ENCODE measurements at places on chromosomes 7 and 10.

DNA sequence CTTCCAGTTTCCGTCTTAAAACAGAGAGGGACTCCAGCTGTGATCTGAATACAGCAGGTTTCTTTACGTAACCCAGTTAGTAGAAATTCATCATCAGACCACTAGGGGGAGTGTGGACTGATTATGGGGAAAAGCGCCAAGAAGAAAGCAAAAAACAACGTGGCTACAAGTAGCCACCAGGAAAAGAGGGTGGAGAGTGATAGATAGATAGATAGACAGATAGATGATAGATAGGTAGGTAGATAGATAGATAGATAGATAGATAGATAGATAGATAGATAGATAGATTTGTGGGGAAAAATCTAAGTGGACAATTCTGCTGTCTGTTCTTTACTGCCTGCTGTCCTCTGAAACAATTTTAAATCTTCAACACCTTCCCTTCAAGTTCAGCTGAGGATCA is 12.7 kb upstream of the AKR1B10 start:
- H3K4me3 ChIP-seq: no peak overlapping the region
- H3K36me3 ChIP-seq: no peaks in the 10 kb centered on the region
- peak; percentile 78 for DNase-seq
- H3K4me1 ChIP-seq: peaks cover 69% of the 10 kb centered on the region
- no peaks in the 10 kb centered on the region for H3K27me3 ChIP-seq

- no peak overlapping the region for H3K4me3 ChIP-seq
- peaks cover 12% of the 10 kb centered on the region for H3K4me1 ChIP-seq
- peak overlapping the region; percentile 44 for H3K27ac ChIP-seq
- no peak for DNase-seq
These were observed 49.5 kb upstream of the ARHGAP12 start for GRCh38 chr10:31978156-31978483.

DNA sequence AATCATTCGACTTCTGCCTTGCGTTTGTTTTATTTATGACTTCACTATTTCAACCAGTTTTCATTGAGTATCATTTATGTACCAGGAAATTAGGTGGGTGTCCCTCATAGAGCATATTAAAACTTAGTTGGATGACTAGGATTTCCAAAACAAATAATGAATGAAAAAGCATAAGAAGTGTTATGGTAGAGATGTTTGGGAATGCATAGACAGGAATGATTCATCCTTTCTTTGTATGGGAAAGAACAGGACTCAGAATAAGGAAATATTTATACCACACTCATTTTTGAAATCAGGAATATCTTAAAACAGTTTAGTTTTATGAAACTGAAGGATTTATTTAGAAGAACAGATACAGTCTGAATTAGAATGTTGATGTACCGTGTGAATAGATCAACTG is 315.7 kb downstream of the EXOC4 start:
- no peak overlapping the region for H3K4me3 ChIP-seq
- H3K27ac ChIP-seq: no peak overlapping the region
- H3K27me3 ChIP-seq: no peaks in the 10 kb centered on the region
- H3K36me3 ChIP-seq: no peaks in the 10 kb centered on the region

GRCh38 chr7:82156168-82156567 is 287.4 kb downstream of the CACNA2D1 start:
- no peaks in the 10 kb centered on the region for H3K27me3 ChIP-seq
- no peak overlapping the region for H3K27ac ChIP-seq
- H3K36me3 ChIP-seq: no peaks in the 10 kb centered on the region
- no peak for DNase-seq
- H3K4me1 ChIP-seq: no peaks in the 10 kb centered on the region

DNA sequence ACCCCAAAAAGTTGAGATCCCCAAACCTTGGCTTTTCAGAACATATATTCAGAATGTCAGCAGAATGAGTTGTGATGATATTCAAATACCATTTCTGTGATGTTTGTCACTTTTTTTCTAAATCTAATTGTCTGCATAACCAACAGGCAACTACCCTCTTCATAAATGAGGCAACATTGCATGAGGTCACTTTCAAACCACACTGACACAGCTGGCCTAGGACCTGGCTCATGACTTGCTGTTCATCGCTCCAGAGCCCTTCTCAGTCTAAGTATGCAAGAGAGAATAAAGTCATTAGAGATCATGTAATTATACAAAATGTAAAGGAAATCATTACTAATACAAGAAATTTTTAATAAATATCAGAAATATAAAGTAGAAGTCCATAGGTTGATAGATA is 681.9 kb downstream of the GRM8 start:
- H3K36me3 ChIP-seq: no peaks in the 10 kb centered on the region
- H3K4me3 ChIP-seq: no peak overlapping the region
- no peaks in the 10 kb centered on the region for H3K27me3 ChIP-seq
- no peak for DNase-seq
- 0 out of 2 replicates have a peak, but pooled peaks cover 7% of the 10 kb centered on the region for H3K4me1 ChIP-seq

- H3K27me3 ChIP-seq: no peaks in the 10 kb centered on the region
- no peak overlapping the region for H3K4me3 ChIP-seq
- H3K27ac ChIP-seq: no peak overlapping the region
- DNase-seq: no peak
These were observed 428.7 kb upstream of the AKR1E2 start for GRCh38 chr10:4397337-4397736.

- no peaks in the 10 kb centered on the region for H3K36me3 ChIP-seq
- peaks cover under 1% of the 10 kb centered on the region for H3K4me1 ChIP-seq
- H3K4me3 ChIP-seq: no peak overlapping the region
- H3K27me3 ChIP-seq: no peaks in the 10 kb centered on the region
- DNase-seq: no peak
- no peak overlapping the region for H3K27ac ChIP-seq
These were observed 51.3 kb upstream of the KLF6 start for GRCh38 chr10:3836222-3836820.

- no peak overlapping the region for H3K27ac ChIP-seq
- DNase-seq: no peak
- no peaks in the 10 kb centered on the region for H3K36me3 ChIP-seq
- H3K27me3 ChIP-seq: no peaks in the 10 kb centered on the region
- H3K4me3 ChIP-seq: no peak overlapping the region
These were observed 46.6 kb downstream of the BPGM start for GRCh38 chr7:134693256-134693655.

DNA sequence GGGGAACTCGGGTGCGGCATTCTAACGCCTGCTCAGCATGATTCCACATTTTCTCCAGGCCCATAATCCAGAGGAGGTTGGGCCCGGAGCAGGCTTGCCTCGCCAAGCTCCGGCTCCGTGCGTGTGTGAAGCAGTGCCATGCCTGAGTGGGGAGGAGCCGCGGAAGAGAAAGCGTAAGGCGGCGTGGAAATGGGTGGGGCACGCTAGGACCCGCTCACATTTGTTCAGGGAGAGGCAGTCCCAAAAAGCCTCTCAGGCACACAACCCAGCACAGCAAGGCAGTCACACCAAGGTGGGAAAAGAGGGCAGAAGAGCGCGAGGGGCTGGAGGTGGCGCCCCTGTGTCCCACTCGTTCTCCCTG is 695 bp upstream of the VDAC2 start:
- H3K4me3 ChIP-seq: peak overlapping the region; percentile 77
- H3K36me3 ChIP-seq: peaks cover 23% of the 10 kb centered on the region
- DNase-seq: no peak
- H3K4me1 ChIP-seq: peaks cover 35% of the 10 kb centered on the region
- peak overlapping the region; percentile 86 for H3K27ac ChIP-seq

- no peak for DNase-seq
- no peak overlapping the region for H3K4me3 ChIP-seq
- no peaks in the 10 kb centered on the region for H3K36me3 ChIP-seq
- H3K27ac ChIP-seq: no peak overlapping the region
These were observed 475.6 kb upstream of the ZWINT start for GRCh38 chr10:56836659-56837058.

GRCh38 chr7:2084781-2085505 is 147.8 kb downstream of the MAD1L1 start:
- DNase-seq: no peak
- H3K27me3 ChIP-seq: no peaks in the 10 kb centered on the region
- H3K27ac ChIP-seq: no peak overlapping the region
- no peak overlapping the region for H3K4me3 ChIP-seq
- no peaks in the 10 kb centered on the region for H3K36me3 ChIP-seq
- H3K4me1 ChIP-seq: no peaks in the 10 kb centered on the region

- H3K27ac ChIP-seq: no peak overlapping the region
- no peak for DNase-seq
- no peak overlapping the region for H3K4me3 ChIP-seq
- no peaks in the 10 kb centered on the region for H3K36me3 ChIP-seq
These were observed 95.0 kb upstream of the SLC26A5 start for GRCh38 chr7:103541026-103541425.

DNA sequence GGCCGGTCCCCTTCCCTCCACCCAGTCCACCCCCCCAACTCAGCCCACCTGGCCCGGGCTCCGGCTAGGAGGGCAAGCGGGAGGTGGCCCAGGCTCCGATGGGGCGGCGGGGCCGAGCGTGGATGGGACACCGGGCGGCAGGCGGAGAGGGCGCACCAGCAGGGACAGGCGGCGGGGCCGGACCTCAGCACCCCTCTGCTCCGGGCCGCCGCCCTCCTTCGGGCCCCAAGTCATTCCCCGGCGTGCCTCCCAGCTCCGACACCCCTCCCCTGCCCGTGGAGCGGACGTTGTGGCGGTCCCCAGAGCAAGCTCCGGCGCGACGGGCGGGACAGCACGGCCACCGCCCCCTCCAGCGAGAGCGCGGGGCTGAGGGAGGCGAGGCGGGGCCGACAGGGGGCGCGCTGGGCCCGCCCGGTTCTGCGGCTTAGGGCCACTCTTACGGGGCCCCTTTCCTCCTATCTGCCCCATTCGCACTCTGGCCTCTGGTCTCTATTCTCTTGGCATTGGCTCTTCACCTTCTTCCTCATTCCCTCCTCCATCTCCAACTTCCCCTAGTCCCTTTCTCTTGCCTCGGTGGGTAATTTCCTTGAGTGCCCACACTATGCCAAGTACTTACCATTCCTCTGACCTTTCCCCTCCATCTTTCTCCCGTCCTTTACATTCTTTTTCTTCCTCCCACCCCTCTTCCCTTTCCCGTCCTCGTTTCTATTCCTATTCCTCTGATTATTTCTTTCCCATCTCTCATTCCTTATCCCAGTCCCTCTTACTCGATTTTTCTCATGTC is 701 bp upstream of the GBX1 start:
- H3K36me3 ChIP-seq: no peaks in the 10 kb centered on the region
- no peak overlapping the region for H3K27ac ChIP-seq

DNA sequence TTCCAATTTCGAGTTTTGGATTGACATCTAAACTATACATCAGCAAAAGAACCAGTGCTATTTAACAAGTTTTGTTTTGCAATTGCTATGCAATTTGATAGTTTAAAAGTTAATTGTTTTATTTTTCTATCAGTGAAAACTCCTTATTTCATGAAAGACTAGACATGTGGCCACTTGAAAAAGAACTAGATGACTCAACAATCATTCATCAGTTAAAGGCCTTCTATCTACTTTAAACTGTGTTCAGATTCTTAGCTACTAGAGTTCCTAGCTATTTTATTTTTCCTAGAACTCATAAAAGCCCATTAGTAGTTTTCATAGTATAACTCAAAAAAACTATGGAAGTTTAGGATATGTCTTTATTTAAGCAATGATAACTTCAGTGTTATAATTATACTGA is 104.6 kb upstream of the LSM8 start:
- no peaks in the 10 kb centered on the region for H3K27me3 ChIP-seq
- H3K36me3 ChIP-seq: no peaks in the 10 kb centered on the region
- H3K4me3 ChIP-seq: no peak overlapping the region
- DNase-seq: no peak
- no peak overlapping the region for H3K27ac ChIP-seq

DNA sequence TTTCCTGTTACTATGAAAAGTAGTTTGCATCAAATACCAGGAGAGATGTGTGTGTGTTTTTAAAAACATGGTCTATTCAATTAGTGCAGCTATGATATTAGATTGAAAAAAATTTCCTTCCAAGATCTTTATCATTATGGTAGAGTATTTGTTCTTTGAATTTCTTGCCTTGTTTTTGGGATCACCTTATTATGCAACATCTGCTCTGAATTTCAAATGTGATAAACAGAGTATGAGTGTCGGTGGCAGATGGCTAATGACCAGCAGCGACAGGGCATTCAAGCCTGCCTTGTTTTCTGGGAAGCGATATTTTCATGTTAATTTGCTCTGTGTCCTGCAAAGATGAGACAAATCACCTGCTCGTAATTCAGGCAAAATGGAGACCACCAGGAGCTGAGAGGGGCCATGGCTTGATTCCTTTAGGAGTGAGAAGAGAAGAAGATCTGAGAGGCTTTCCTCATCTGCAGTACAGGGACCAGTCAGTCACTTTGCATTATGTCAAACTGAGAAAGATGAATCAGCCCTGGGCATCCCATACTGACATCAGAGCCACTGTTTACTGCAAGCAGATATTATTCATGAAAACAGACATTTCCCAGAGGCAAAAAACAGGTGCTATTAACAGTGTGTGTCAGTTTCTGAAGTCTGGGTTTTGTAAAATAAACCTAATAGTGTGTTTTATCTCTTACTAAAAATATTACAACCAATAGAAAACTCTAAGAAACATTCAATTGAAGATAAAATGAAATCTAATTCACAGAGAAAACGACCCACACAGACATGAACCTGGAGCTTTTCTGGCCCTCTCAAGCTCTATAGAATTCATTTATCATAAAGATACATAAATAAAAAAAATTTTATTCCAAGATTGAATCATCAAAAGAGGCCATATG is 67.6 kb downstream of the CDK6 start:
- H3K4me1 ChIP-seq: peaks cover 56% of the 10 kb centered on the region
- no peak for DNase-seq
- 0 out of 2 replicates have a peak, but pooled peaks cover 7% of the 10 kb centered on the region for H3K36me3 ChIP-seq
- peak overlapping the region; percentile 7 for H3K27ac ChIP-seq
- H3K27me3 ChIP-seq: no peaks in the 10 kb centered on the region

DNA sequence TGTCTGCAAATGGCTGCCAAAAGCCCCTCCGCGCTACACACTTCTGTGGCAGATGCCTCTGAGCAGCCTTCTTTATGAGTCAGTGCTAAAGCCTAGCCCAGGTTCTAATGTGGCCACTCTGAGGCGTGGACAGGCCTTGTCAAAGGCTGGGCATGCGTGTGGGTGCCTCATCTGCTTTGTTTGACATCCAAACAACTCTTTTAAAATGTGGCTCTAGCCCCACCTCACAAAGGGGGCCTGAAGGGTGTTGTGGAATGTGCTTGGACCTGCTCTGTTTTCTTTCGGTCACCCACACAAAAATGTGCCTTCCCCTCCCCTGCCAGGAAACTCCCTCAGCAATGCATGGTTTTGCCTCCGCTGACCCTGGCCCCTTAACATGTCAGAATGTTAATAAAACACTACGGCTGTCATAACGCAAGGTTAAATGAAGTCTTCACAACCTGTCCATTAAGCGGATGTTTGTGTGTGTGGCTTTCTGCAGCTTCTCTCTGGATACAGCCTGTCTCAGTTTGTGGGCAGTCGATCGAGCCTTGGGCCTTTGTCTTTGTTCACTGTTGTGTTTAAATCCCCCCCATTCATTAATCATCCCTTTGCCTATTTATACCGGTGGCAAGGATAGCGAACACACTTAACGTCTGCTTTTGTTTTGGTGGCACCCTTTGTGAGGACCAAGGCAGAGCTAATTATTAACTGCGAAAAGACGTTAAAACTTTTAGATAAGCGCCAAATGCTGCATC is 718.9 kb downstream of the LRMDA start:
- no peaks in the 10 kb centered on the region for H3K36me3 ChIP-seq
- no peak for DNase-seq
- no peak overlapping the region for H3K27ac ChIP-seq
- no peaks in the 10 kb centered on the region for H3K4me1 ChIP-seq
- H3K4me3 ChIP-seq: no peak overlapping the region

Data from PC-9 (cell line).